ENCODE measurements at places on chromosomes 12 and 14.

- DNase-seq: no peak
Observed at GRCh38 chr12:29041621-29042020, 107.5 kb upstream of the FAR2 start.

- DNase-seq: no peak
Observed at GRCh38 chr14:90808759-90809529, 7.3 kb downstream of the TTC7B start.

GRCh38 chr12:40969796-40970195 is 218.3 kb upstream of the PDZRN4 start:
- DNase-seq: no peak

DNA sequence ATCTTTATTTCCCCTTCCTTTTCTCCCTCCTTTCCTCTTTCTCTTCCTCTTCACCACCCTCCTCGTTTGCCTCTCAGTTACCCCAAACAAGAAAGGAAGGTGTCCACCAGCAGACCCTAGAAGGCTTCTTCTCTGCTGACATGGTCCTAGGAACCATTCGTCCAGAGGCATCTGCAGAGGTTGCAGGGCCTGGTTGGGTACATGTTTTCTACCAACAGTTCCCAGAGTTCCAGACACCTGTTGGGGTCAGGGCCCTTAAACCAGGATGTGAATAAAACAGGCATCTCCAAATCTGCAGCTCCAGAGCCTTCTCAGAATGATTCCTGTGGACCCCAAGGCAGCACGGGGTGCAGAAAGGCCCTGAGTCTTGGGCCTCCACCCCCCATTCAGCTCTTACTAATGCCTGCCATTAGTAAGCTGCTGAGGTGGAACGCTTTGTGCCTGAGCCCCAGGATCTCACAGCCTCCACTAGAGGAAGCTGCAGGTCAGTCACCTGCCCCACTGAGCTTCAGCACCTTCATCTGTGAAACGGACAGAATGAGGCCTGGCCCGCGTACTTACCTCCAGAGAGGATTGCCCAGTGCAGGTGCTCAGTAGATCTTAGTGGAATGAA is 130.4 kb downstream of the DICER1 start:
- DNase-seq: no peak

DNA sequence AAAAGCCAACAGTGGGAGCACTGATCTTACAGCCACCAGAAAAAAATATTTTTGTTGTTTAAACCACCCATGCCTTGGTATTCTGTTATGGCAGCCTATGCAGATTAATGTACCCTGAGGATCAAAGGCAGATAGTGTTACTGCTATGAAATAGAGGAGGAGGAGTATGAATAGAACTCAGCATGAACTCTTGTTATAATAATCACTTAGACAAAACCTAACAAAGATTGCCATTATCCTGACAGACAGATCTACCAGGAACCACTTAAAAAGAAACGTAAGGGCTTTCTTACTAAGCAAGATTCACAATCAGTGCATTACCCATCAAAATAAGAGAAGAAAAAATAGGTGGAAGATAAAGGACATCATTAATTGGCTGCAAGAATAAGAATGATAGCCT is 558.3 kb downstream of the GALC start:
- DNase-seq: no peak

DNA sequence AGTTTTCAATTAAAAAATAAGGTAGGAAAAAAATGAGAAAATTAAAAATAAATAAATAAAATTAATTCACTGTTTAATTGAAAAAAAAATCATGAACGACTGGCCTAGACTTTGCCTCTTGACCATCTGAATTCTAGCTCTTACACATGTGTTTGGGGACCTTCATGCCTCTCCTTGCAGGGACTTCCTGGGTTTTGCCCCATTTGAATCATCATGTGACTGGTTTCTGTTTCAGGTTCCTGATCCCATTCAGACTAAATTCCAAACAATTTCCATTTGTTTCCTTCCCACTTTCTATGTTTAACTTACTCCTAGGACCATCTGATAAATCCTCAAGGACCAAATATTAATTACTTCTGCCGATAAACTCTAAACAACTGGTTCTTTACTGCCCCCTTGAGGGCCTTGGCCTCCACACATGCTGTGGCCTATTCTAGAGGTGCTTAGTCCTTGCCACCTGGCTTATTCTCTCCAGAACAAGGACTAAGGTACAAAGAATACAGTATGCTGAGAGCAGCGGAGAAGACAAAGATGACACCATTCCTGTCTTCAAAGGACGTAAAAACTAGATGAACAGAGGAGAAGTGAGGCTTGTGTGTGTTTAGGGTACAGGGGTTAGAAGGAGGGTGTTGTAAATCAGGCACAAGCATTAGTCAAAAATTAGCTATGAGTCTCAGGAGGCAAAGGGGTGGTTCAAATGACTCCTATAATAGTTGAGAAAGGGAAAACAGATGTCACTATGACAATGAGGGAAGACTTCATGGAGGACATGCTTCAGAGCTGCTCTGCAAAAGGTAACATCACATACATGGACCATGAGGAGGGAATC is 125.8 kb upstream of the AVPR1A start:
- no peak for DNase-seq

Data from cortex of kidney (tissue), 1 donor.